ENCODE measurements at places on chromosomes 5 and 9.

DNA sequence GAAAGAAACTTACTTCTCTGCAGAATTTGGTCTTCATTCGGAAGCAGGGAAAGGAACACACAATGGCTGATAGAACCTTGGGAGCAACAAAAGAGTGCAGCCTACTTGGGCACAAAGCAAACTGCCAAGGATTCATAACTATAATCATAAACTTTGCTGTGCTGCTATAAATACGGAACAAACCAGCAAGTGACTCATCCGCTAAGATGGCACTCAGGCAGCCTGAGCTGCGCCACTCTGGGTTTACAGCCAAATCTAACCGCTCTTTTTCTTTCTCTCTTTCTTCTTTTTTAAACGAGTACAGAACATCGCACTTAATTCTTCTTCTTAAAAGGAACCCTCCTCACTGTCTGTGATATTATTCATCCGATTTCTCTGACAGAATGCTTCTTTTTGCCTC lies 81.1 kb downstream of the PTPN3 start:
- no peak for DNase-seq

- DNase-seq: no peak
Observed at GRCh38 chr5:33475706-33476105, 34.9 kb downstream of the TARS1 start.

- peak; percentile 42 for DNase-seq
Observed at GRCh38 chr9:2271426-2271825, 256.3 kb downstream of the SMARCA2 start.

GRCh38 chr5:51225789-51226742 lies 157.2 kb upstream of the ISL1 start:
- peak; percentile 1 for DNase-seq
